ENCODE measurements at places on chromosomes 2 and 18.

- DNase-seq: no peak
Measured at GRCh38 chr2:59850554-59850953, 702.9 kb downstream of the BCL11A start.

DNA sequence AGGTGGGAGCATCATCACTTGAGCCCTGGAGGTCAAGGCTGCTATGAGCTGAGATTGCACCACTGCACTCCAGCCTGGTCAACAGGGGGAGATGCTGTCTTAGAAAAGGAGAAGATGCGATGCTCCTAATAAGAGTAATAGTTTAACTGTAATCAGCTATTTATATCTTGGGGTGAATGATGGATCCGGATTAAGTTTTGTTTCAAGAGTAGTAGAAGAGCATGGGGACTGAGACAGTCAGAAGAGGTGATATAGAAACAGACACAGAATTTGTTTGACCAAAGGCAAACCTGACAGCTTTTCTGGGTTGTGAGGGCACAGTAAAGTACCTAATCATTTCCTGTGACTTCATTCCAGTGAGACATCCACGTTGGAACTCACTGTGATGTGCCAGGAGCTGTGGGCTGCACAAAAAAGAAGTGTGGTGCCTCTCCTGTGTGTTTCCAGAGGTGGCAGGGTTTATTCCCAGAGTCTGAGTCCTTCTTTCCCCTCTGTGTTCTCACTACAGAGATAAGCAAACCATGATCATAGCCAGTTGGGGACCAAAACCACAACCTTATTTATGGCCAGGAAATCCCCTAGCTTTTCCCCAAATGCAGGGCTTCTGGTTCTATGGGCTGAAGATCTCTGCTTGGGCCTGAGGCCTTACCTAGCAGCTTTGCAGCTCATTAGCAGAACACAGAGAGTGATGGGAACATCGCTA, 113.7 kb downstream of the XRCC5 start:
- peak; percentile 64 for DNase-seq

DNA sequence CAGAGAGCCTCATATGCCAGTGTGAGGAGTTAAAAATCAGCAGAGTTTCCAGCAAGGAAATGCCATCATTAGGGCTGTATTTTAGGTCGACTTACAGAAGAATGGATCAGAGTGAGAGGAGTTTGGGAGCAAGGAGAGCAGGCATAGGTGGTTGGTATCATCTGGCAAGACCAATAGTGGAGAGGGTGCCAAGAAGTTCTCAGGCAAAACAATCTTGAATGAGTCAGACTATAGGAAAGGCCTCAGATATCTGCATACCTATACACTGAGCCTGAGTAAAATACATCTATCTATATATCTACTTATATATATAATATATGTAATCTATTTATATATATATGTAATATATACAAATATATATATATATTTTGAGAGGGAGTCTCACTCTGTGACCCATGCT, 57.3 kb downstream of the TMEFF2 start:
- DNase-seq: no peak

DNA sequence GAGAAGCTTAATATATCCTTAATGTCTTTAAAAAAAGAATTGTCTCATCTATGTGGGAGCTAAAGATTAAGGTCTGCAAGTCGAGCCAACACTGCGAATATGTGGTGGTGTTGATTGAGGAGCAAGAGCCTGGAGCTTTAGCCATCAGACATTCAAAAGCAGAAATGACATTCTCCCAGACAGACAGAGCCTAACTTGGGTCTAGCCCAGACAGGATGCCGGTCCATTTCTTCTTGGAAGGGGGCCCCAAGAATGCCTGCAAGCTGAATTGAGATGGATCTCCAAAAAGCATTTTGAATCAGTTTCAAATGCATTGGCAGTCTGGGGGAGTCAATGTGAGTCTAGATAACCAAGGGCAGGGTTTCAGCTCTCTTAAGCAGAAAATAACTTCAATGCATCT, 30.1 kb upstream of the EML4 start:
- no peak for DNase-seq

DNA sequence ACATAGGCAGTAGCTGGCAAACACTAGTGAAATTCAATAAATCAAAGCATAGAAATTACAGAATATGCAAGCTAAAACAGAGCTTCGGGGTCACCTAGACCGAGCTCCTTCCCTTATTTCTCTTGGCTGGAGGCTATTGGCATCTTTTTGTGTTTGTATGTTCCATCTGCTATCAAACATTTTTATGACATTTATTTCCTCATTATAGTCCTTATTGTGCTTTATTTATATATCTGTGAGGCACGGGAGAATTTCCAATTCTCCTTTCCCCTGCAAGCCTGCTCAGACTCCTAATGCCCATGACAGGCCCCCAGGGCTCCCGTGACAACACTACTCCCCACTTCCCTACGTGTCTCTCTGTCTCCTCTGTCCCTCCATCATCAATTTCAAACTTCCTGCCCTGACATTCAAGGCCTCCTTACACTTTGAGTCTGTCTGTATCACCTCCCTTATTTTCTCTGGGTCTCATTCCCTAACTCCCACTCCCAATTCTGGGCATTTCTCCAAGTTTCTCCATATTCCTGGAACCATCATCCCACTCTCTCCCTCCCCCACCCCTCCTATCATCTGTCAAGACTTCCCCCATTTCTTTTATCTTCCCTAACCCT, 316.9 kb downstream of the OSR1 start:
- DNase-seq: no peak

GRCh38 chr2:172472446-172473033, 45.2 kb downstream of the ITGA6 start:
- DNase-seq: no peak

DNA sequence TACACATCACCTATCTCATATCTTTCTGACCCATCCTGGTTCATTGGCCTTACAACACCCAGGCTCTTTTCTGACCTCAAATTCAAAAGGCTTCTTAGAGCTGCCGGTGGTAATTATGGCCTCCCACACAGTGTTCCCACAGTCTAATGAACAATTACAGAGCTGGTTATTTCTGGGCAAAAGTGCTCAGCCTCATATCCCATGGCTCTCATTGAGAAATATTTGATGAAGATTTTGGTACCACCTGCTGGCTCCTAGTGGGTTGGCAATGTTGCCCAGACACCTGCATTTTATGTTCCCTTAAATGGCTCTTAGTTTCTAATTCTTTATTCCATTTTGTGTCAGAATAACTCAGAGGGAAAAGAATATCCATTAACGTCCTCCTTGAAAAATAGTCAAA, 20.1 kb upstream of the SCYGR2 start:
- DNase-seq: no peak
